ENCODE measurements at places on chromosomes 5 and 9.

GRCh38 chr9:94056442-94056974, 27.8 kb upstream of the PTPDC1 start:
- no peaks in the 10 kb centered on the region for H3K27me3 ChIP-seq
- no peak for DNase-seq
- H3K4me1 ChIP-seq = no peaks in the 10 kb centered on the region
- peaks cover 2% of the 10 kb centered on the region for H3K36me3 ChIP-seq

GRCh38 chr5:64487283-64487682, 18.5 kb upstream of the RGS7BP start:
- no peak for DNase-seq
- no peak overlapping the region for H3K27ac ChIP-seq
- H3K27me3 ChIP-seq = no peaks in the 10 kb centered on the region
- no peaks in the 10 kb centered on the region for H3K4me1 ChIP-seq

- peak; percentile 75 for DNase-seq
- no peaks in the 10 kb centered on the region for H3K27me3 ChIP-seq
- no peaks in the 10 kb centered on the region for H3K36me3 ChIP-seq
- H3K4me3 ChIP-seq = no peak overlapping the region
- H3K4me1 ChIP-seq = no peaks in the 10 kb centered on the region
These were observed 8.0 kb upstream of the HABP4 start for GRCh38 chr9:96441798-96442445.

- H3K27me3 ChIP-seq = no peaks in the 10 kb centered on the region
- no peaks in the 10 kb centered on the region for H3K36me3 ChIP-seq
- H3K27ac ChIP-seq = no peak overlapping the region
- DNase-seq = no peak
These were observed 65.3 kb downstream of the OLFM1 start for GRCh38 chr9:135152614-135153334.

- H3K36me3 ChIP-seq = no peaks in the 10 kb centered on the region
- H3K27ac ChIP-seq = no peak overlapping the region
- DNase-seq = peak; percentile 8
These were observed 168.3 kb upstream of the TLE4 start for GRCh38 chr9:79403495-79403894.

- no peak for DNase-seq
- H3K4me3 ChIP-seq = peak within 1 kb of the TSS; percentile 32
- H3K36me3 ChIP-seq = no peaks in the 10 kb centered on the region
- peaks cover 11% of the 10 kb centered on the region for H3K4me1 ChIP-seq
- no peak within 1 kb of the TSS for H3K27ac ChIP-seq
- H3K27me3 ChIP-seq = peaks cover 45% of the 10 kb centered on the region
These were observed at the start of gene PIP5K1B for GRCh38 chr9:68704814-68705530. TSS of gene PIP5K1B (plus strand) at chr9:68705240. CDS start at chr9:68822615, 117,375 bp downstream.

GRCh38 chr9:137900584-137901310, 23.2 kb downstream of the CACNA1B start:
- no peaks in the 10 kb centered on the region for H3K36me3 ChIP-seq
- DNase-seq = no peak
- no peaks in the 10 kb centered on the region for H3K4me1 ChIP-seq
- H3K27me3 ChIP-seq = no peaks in the 10 kb centered on the region
- no peak overlapping the region for H3K27ac ChIP-seq
- H3K4me3 ChIP-seq = no peak overlapping the region

DNA sequence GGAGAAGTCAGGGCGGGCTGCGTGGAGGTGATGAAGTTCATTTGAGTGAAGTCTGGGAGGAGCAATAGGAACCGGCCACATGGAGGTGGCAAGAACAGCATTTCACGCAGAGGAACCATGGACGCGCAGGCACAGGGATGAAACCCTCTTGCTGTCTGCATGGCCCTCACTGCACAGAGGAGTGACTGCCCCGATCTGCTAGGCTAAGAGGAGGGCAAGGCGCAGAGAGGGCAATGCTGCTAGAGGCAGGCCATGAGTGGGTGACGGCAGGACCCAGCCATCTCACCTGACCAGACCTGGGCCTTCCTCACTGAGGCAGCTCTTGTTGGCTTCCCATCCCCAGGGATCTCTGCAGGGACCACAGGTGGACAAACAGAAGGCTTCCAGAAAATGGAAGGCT, 90.3 kb downstream of the BARX1 start:
- DNase-seq = no peak
- no peaks in the 10 kb centered on the region for H3K27me3 ChIP-seq
- no peak overlapping the region for H3K4me3 ChIP-seq
- H3K36me3 ChIP-seq = no peaks in the 10 kb centered on the region
- H3K4me1 ChIP-seq = no peaks in the 10 kb centered on the region
- H3K27ac ChIP-seq = no peak overlapping the region

DNA sequence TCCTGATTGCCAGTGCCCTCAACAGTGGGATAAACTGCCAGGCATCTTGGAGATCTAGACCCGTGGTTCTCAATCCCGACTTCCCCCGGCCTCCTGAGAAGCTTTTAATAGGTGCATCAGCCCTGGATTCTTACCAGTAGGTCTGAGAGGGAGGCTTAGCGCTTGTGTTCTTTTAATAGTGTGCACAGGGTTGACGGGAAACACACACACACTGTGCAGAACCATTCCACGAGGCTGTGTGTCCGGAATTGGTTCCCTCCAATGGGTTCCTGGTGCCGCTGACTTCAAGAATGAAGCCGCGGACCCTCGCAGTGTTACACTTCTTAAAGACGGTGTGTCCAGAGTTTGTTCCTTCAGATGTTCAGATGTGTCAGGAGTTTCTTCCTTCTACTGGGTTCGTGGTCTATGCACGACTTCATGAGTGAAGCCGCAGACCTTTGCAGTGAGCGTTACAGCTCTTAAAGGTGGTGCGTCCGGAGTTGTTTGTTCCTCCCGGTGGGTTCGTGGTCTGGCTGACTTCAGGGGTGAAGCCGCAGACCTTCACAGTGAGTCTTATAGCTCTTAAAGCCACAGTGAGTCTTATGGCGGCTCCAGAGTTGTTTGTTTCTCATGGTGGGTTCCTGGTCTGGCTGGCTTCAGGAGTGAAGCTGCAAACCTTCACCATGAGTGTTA, 46.6 kb upstream of the PRSS3 start:
- peak; percentile 9 for DNase-seq
- peaks cover 24% of the 10 kb centered on the region for H3K27me3 ChIP-seq
- no peaks in the 10 kb centered on the region for H3K4me1 ChIP-seq
- no peak overlapping the region for H3K4me3 ChIP-seq

DNA sequence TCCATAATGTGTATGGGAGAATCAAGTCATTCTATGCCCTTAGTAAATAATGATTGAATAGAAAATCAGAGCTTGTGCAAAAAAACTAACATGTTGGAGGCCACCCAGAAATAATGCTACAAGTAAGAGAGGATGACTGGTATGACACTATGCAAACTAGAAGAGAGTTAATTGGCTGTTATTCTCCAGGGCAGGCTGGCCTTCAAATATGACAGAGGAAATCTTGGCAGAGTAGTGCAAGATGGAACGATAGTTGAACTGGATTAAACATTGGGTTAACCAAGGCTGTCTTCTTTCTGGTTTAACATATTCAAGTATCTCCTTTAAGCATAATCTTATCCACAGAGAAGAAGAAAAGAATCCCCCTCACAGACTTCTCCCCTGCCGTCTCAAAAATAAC, 196.1 kb downstream of the MPDZ start:
- no peak overlapping the region for H3K27ac ChIP-seq
- no peaks in the 10 kb centered on the region for H3K4me1 ChIP-seq
- H3K4me3 ChIP-seq = no peak overlapping the region

GRCh38 chr9:137130176-137130755, 8.7 kb upstream of the GRIN1 start:
- no peaks in the 10 kb centered on the region for H3K27me3 ChIP-seq
- H3K4me3 ChIP-seq = no peak overlapping the region
- peaks cover 30% of the 10 kb centered on the region for H3K4me1 ChIP-seq
- no peak for DNase-seq
- peak overlapping the region; percentile 84 for H3K27ac ChIP-seq
- no peaks in the 10 kb centered on the region for H3K36me3 ChIP-seq

- no peaks in the 10 kb centered on the region for H3K4me1 ChIP-seq
- peaks cover 2% of the 10 kb centered on the region for H3K27me3 ChIP-seq
- no peak overlapping the region for H3K4me3 ChIP-seq
- H3K36me3 ChIP-seq = no peaks in the 10 kb centered on the region
- no peak overlapping the region for H3K27ac ChIP-seq
- DNase-seq = no peak
These were observed 32.7 kb downstream of the PTGS1 start for GRCh38 chr9:122403381-122404000.

GRCh38 chr5:161562446-161562845, 15.9 kb upstream of the GABRB2 start:
- no peaks in the 10 kb centered on the region for H3K27me3 ChIP-seq
- no peak for DNase-seq
- H3K4me1 ChIP-seq = no peaks in the 10 kb centered on the region
- no peak overlapping the region for H3K4me3 ChIP-seq

DNA sequence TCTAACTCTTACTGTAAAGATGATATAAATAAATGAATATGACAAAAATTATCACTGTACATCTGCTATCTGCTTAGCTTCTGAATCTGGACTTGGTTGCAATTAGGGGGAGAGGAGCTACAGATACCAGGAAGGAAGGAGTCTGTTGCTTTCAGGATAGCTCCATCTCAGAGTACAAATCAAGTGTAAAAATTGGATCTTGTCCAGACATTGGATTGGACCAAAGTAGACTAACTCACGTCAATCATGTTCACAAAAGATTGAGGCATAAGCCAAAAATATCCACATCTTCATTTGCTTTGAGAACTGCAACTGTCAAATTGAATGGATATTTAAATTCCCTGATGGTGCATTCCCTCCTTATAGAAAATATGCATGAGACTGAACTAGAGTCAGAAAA, 8.8 kb upstream of the OR1Q1 start:
- H3K4me1 ChIP-seq = no peaks in the 10 kb centered on the region
- no peak overlapping the region for H3K4me3 ChIP-seq
- no peak for DNase-seq
- H3K36me3 ChIP-seq = no peaks in the 10 kb centered on the region
- H3K27me3 ChIP-seq = peaks cover 3% of the 10 kb centered on the region

DNA sequence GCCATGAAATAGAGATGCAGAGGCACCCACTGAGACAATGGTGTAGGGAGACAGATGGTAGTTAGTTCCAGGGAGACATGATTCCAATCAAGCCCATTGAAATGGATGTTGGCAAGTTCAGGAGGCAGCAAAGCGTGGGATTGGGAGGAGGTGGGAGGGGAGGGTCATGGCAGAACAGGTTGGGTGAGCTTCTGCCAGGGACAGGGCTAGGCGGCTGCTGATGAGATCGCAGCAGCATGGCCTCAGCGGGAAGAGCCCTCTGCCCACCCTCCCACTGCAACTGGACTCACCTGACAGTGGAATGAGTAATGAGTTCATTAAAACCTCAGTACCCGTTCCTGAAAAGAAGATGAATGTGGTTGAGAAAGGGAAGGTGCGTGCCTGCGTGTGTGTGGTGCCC, 418.2 kb downstream of the CDK5RAP2 start:
- no peaks in the 10 kb centered on the region for H3K27me3 ChIP-seq
- no peak overlapping the region for H3K27ac ChIP-seq
- DNase-seq = no peak
- H3K36me3 ChIP-seq = no peaks in the 10 kb centered on the region
- H3K4me3 ChIP-seq = no peak overlapping the region
- H3K4me1 ChIP-seq = no peaks in the 10 kb centered on the region

DNA sequence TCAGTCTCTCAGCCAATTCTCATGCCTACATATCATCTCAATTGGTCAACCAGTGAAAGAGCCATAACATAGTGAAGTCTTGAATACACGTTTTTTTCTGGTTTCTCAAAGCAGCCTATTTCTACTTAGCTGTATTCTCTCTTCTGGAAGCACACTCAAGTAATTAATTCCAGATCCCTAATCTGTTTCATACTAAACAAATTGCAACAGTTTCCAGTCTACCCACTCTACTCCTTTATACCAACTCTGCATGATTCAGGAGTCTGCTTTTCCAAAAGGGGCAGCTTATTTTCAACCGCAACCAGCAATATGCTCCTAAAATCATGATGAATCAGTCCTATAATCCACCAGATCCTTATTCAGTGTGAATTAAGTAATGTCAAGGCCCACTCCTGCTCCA, 211.7 kb downstream of the TLE1 start:
- H3K4me1 ChIP-seq = no peaks in the 10 kb centered on the region
- H3K4me3 ChIP-seq = no peak overlapping the region
- H3K27ac ChIP-seq = no peak overlapping the region
- H3K36me3 ChIP-seq = no peaks in the 10 kb centered on the region
- H3K27me3 ChIP-seq = no peaks in the 10 kb centered on the region
- no peak for DNase-seq

DNA sequence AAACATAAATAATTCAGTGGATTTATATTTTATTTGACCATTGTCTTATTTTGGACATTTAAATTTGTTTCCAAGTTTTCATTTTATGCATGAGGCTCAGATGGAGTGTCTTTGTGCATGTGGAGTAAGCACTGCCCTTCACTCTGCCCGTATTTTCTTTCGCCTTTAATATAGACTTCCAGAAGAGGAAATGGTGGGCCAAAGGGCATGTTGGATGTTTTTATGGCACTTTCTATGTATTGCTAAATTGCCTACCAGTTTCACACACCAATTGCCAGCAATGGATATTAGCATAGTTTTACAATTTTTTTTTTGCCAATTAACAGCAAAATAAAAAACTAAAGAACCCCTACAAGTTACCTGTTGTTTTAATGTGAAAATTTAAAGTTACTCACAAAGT, 38.4 kb downstream of the ZSWIM6 start:
- no peaks in the 10 kb centered on the region for H3K27me3 ChIP-seq
- no peaks in the 10 kb centered on the region for H3K36me3 ChIP-seq
- no peak for DNase-seq
- H3K4me1 ChIP-seq = no peaks in the 10 kb centered on the region

DNA sequence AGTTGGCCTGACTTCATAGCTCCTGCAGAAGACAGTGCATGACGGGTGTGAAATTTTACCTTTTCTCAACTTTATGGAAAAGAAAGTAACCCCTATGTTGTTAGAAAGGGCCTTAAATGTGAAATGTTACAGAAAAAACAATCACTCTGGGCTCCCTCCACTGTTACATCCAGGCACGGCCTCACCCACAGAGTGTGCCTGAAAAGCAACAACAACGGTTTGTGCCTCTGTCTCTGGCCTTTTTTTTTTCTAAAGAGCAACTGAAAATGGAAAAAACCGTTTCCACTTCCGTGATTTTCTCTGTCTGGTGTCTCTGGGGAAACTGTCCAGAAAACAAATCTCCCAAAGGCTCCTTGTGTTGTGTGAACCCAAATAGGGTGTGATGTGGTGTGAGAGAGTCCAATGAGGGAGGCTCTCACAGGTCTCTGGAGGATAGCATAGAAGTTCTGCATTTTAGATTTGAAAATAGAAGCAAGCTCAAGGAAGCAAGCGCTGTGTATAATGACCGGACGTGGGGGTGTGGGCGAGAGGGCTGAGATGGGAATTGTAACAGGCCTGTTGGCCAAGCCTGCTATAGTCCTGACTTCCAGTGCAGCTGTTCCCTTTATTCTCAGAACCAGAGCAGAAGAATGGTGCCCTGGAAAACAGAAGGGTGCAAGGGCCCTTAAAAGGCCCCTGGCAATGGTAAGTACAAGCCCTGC, 221.8 kb upstream of the TUT7 start:
- no peaks in the 10 kb centered on the region for H3K4me1 ChIP-seq
- no peak for DNase-seq
- H3K27ac ChIP-seq = no peak overlapping the region

- H3K27me3 ChIP-seq = peaks cover 4% of the 10 kb centered on the region
- DNase-seq = no peak
- no peaks in the 10 kb centered on the region for H3K36me3 ChIP-seq
- H3K4me1 ChIP-seq = no peaks in the 10 kb centered on the region
- no peak overlapping the region for H3K27ac ChIP-seq
These were observed 146.6 kb downstream of the SEC61B start for GRCh38 chr9:99368341-99369326.

All from CD4-positive, CD25-positive, alpha-beta regulatory T cell (primary cell).